ENCODE measurements at places on chromosomes 6 and 20. TPM values are rescaled to one million over a fixed set of nuclear protein-coding genes. Genes with fewer than 3 reads are reported as not detected.

PHACTR1 gene
- 3.7 TPM for total RNA-seq

EDN3 gene
- not detected for total RNA-seq

NEURL2 gene
- 1.7 TPM for total RNA-seq

MYL9 gene
- total RNA-seq, result 1,696 TPM

RPP40 gene
- total RNA-seq, result 16.1 TPM

- DNase-seq, result peak; percentile 52
Measured at GRCh38 chr6:73565767-73566485, 45.1 kb upstream of the EEF1A1 start.

DNA sequence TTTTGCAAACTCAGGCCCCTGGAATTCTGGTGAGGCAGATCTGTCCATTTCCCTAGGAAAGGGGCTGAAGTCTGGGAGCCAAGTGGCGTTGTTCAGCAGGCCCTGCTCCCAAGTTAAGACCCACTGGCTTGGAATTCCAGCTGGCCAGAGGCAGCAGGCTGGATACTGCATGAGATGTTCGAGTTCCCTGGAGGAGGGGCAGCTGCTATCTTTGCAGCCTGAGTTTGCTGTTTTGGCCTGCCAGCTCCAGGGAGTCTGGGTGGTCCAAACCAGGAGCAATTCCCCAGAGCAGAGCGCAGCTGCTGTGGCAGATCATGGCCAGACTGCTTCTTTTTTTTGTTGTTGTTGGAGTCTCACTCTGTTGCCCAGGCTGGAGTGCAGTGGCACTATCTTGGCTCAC is 18.2 kb upstream of the PGK2 start:
- DNase-seq, result no peak

GRCh38 chr20:43726811-43727338 is at the start of gene GTSF1L:
GTSF1L (minus strand) TSS chr20:43727002; CDS start chr20:43726694, 308 bp downstream.
- peak; percentile 16 for DNase-seq

GRCh38 chr20:39645131-39645530 is 683.0 kb downstream of the DHX35 start:
- DNase-seq, result no peak

Data from HFFc6 (cell line).